ENCODE measurements at places on chromosomes 12 and 14.
A peak's percentile ranks its signal among the peaks of the same experiment; 100 is the strongest.

- DNase-seq, result no peak
Observed at GRCh38 chr12:75890660-75891059, 140.9 kb downstream of the PHLDA1 start.

DNA sequence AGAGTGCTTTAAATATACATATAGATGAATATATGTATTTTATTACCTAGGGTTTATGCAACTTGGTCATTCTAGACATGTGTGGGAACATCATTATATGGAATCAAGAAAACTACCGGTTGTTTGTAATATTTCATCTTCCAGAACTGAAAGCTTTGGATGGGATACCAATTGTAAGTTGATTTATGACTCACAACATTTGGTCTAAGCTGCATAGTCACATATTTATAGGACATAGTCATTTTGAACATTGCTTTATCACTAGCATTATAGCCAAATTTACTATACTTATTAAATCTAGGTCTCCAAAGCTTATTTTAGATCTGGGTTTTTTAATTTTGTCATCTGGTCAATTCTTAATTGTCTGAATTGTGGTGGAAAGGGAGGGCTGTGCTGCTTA lies 83.7 kb upstream of the PCNX4 start:
- no peak for DNase-seq

GRCh38 chr12:29739279-29739991 lies 44.3 kb downstream of the TMTC1 start:
- no peak for DNase-seq

DNA sequence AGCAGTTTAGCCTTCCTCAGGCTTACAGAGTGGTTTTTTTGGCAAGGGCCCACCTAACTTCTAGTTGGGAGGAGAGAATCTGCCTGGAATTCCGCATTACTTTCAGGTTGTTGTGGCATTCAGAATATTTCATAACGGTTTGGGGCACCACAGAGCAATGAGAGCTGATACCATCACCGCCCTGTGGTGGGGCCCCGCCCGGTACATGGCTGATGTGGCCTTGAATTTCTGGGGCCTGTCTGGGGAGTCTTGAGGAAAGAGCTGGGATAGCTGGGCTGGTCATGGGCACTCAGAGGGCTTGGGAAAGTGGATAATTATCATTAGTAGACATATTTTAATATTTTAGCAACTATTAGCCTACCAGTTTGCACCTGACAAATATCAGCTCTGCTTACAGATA lies 4.2 kb downstream of the TESPA1 start:
- DNase-seq, result peak; percentile 39

DNA sequence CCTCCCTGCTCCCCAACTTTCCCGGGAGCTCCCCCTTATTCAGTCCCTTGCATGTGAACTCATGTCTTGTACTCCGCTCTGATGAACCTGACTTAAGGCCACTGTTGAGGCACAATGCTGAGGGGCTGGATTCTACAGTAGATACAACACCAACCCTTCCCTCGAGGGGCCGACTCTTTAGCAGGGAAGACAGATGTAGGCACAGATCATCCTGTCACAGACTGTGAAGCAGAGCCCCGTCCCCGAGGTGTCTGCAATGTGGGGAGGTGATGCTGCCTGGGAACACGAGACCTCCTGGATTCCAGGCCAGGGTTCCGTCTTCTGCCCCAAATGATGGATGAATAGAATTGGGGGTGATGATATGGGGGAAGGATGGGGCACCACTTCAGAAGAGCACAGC lies 175.1 kb downstream of the CHST11 start:
- DNase-seq, result no peak

DNA sequence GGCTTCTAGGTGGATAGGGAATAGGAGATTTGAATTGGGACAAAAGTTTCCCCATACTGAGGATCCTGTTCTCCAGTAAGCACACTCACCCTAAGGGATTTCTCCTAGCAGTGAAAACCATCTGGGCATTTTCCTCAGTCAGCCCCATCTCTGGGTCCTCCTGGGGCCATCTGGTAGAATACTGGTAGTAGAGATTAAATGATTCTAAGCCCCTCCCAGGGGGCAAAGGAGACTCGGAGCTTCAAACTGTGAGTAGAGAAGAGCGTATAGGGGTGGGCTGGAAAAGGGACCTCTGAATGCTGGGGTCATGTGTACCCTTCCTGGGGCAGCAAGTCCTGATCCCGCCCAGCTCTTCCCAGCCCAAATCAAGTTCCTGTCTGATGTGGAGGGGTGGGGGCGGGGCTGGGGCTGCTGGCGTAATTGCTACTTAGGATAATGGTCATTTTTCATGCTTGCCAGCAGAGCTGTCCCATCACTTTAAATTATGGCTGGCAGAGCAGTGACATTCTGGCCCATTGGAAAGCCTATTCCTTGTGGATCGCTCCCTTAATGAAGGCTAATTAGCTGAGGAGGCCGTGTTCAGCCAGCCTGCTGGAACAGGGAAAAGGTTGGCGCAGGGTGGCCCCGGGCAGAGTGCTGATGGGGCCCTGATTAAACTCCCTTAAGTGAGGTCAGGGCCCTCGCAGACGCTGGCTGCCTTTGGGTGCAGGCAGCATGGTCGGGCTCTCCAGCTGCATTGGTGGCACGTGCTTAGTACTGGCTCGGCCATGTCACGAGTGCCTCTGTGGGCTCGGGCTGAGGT lies 127.8 kb downstream of the TSPAN9 start:
- no peak for DNase-seq

DNA sequence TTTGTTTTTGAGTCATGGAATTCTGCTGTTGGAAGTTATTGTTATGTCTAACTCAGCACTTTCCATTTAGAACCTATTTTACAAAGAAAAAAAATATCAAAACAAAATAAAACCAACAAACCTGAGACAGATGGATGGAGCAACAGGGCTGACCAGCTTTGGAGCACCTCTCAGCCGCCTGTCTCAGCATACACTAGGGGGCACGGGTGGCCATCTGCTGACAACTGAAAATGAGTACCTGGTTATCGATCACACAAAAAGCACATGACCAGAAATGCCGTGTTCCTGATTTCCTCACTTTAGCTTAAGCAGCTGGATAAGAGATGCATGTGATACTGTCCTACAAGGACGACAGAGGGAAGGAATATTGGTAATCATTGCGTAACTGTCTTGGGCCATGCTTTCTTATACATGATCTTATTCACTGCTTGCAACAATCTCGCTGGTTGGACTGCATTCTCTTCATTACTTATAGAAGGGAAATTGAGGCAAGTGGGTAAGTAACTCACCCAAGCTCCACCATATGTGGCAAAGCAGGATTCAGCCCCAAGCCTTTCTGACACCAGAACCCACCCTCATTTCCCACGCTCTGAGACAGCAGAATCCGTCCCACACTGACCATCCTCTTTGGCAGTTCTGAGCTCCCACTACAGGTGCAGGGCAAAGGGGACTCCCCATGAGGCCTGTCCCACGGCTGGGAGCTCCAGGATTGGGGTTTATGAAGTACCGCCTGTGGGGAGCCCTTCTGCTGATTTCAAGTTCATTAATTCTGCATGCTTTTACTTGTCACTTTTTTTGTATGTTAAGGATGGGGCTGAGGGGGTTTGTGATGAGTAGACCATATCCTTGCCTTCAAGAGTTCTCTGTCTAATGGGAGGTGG lies 43.5 kb downstream of the C14orf132 start:
- DNase-seq, result no peak
